Activated CD4-positive, alpha-beta T cell treated with anti-CD3 and anti-CD28 coated beads, Interleukin-2, amount 50 U/mL, for 4 hours (primary cell): ENCODE measurements at places on chromosomes 2 and 18.

DNA sequence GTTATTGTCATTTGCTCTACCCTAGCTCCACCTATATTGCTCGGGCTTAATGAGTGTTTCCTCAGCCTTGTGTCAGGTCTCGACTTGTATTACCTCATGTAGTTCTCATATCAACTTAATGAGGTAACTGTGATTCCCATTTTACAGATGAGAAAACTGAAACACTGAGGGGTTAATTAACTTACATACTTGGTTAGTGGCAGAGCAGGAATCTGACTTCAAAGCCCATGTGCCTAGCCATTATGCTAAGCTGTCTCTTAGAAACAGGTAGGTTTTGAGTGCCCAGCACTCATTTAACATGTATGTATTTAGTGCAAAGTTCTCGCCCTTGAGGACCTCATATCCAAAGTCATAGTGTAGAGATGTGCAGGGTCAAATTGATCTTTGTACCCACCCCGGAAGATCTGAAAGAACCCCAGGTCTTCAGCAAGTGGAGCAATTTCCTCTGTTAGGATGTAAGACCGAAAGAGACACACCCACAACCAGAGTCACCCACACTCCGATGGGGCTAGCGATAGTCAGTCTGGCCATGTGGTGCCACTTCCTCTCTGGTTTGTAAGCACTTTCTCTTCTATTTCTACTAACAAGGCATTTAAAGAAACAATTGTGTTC is 121.0 kb upstream of the SLC39A10 start:
- peak; percentile 46 for DNase-seq

DNA sequence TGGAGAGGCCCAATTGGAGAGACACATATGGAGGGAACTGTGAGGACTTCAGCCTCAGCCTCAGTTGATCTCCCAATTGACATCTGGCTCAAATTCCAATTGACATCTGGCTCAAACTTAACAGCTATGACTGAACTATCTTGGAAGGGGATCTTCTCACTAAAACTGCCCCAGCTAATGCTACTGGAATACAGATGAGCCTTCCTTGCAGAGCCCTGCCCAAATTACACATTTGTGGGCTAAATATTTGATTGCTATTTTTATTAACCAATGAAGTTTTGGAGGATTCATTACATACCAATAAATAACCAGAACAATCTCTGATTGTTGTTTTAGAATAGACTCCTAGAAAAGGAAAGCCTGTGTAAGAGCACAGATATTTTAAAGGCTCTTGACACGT is 189.0 kb upstream of the THUMPD2 start:
- DNase-seq, result no peak

DNA sequence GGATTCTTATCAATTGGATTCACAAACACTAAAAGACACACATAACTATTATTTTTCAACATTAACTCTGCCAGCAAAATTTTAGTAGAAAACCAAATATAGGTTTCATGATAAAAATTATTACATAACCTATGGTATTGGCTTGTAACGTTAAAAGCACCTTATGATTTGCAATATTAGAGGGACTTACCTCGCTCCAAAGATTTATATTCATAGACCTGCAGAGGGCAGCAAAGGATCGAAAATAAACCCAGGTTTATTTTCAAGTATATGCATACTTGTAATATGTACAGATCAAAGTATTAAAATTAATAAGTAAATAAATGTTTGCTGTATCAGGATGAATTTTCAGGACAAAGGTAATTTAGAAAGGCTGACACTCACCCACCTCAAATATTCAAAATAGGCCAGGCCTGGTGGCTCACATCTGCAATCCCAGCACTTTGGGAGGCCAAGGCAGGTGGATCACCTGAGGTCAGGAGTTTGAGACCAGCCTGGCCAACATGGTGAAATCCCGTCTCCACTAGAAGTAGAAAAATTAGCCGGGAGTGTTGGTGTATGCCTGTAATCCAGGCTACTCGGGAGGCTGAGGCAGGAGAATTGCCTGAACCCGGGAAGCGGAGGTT is 45.3 kb downstream of the LRPPRC start:
- DNase-seq, result no peak

- no peak for DNase-seq
Measured at GRCh38 chr2:49831698-49832367, 677.5 kb upstream of the FSHR start.

- no peak for DNase-seq
Measured at GRCh38 chr2:9004338-9005204, 1.1 kb upstream of the MBOAT2 start.

DNA sequence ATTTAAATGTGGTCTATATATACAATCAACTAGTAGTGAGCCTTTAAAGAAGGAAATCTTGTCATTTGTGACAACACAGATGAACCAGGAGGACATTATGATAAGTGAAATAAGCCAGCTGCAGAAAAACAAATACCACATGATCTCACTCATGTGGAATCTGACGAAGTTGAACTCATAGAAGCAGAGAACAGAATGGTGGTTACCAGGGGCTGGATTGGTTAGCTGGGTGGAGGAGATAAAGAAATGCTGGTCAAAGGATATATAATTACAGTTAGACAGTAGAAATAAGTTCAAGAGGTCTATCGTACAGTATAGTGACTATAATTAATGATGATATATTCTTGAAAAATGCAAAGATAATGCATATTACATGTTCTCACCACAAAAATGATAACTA is 267.9 kb downstream of the FBXO15 start:
- DNase-seq, result no peak

- no peak for DNase-seq
Measured at GRCh38 chr18:22311301-22311700, 106.4 kb downstream of the CTAGE1 start.

DNA sequence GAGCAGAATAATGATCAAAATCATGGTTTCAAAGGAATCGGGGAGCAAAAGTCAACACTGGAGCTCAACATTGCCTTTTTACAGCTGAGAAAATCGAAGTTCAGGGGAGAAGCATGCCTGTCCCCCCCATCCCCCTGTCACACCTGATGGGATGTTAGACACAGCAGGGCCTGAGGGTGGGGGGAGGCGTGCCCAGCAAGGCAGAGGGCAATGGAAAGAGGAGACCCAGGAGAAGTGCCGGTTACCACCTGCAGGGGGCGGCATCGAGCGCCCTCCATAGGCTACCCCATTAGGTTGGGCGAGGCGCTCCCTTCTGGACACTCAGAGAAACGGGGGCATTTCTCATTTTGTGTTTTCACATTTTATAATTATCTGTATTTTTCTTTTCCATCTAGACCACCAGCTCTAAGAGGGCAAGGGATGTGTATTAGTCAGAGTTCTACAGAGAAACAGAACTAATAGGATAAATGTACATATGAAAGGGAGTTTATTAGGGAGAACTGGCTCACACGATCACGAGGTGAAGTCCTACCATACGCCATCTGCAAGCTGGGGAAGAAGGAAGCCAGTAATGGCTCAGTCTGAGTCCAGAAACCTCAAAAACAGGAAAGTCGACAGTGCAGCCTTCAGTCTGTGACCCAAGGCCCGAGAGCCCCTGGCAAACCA is 271.3 kb downstream of the LRATD1 start:
- peak; percentile 2 for DNase-seq

GRCh38 chr2:96109361-96109680 is 7.0 kb downstream of the ADRA2B start:
- no peak for DNase-seq

DNA sequence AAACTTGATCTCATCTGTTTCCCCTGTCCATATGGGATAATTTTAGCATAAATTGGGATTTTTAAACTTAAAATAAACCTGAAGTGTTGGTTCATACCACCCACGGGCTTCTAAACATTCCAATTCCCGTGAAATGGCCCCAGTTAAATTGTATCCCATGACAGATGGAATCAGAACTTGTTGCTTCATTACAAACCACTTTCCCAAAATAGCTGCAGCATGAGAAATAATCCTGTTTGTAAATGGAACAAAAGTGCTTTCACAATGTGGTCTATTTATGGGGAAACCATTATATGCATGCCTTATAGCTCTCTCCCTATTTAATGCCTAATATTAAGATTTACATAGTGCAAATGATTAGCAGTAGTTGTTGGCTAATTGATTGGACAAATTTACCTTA is 15.9 kb downstream of the SCG2 start:
- no peak for DNase-seq

- DNase-seq, result no peak
Measured at GRCh38 chr2:1641523-1641922, 102.8 kb downstream of the PXDN start.

DNA sequence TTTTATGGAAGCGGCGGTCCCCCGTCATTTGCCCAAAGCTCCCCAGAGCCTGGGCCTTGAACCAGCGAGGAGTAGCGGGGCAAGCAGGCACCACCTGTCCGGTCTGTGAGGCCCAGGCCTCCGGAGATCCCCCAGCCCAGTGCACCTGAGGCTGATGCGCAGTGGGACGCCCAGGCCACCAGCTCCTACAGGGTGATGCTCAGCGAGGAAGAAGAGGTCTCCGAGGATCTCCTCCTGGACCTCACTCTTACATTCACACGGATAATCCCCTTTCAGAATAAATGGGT is 220.2 kb downstream of the NDUFA10 start:
- DNase-seq, result no peak

GRCh38 chr18:62612776-62613175 is 90.0 kb downstream of the ZCCHC2 start:
- no peak for DNase-seq
